Stimulated activated CD4-positive, alpha-beta T cell treated with anti-CD3 and anti-CD28 coated beads, TNF-alpha, amount 100 ng/mL, for 1 hour (primary cell): ENCODE measurements at places on chromosomes 16 and 17.

DNA sequence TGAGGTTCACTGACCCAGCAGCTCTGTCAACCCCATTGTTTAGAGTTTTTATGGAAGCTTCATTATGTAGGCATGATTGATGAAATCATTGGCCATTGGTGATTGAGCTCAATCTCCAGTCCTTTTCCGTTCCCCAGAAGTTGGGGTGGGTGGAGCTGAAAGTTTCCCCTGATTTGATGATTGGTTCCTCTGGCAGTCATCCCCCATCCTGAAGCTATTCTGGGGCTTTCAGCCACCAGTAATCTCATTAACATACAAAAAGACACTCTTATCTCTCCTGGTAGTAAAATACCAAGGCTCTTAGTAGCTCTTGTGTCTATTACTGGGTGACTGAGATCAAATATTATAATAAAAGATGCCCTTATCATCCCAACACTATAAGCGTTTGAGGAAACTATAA, 67.1 kb downstream of the TANC2 start:
- no peak for DNase-seq

DNA sequence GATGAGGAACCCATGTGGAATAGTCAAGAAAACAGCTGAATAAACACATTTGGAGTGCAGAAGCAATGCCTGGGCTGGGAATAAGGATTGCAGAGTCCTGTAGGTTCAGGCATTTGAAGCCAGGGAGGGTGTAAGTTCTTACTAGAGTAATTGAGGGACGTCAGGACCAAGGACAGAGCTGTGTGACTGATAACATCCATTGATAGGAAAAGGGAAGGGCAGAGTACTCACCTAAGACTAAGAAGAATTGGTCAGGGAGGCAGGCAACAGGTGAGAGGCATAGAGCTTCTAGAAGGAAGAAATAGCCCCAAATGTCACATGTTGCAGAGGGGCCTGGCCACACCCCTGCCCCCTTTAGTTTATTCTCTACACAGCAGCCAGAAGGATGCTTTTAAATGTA, 79.8 kb upstream of the TMEM132E start:
- DNase-seq: no peak

DNA sequence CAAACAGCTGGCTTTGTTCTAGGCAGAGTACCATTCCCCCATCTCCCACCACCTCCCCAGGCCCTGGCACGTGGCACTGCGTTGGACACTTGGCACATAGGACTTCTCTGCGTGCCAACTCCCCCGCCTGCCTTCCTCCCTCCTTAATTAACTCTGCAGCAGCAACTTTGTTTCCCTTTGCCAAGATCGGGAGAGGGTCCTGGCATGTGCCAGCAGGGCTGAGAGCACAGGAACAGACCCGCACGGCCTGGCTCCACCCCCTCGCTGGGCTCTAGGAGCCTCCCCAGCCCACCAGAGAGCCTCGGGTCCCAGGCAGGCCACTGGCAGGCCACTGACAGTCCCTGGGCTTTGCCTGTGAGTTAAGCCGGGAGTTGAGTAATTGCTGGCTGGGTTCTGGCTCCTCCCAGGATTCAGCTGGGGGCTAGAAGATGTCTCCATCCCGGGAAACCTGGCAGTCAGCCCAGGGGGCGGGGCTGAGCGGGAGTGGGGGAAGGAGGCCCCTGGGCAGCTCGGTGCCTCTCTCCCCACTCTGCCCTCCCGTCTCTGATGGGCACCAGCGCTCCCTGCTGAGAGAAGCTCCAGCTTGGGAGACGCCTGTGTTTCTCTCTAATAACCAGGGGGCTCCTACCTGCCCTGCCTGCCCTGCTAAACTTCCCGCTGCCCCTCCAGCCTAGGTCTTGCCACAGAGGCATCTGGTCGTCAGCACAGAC, 224.0 kb upstream of the TNRC6C start:
- DNase-seq: no peak

GRCh38 chr16:56800355-56800754, 64.7 kb upstream of the SLC12A3 start:
- DNase-seq: no peak

DNA sequence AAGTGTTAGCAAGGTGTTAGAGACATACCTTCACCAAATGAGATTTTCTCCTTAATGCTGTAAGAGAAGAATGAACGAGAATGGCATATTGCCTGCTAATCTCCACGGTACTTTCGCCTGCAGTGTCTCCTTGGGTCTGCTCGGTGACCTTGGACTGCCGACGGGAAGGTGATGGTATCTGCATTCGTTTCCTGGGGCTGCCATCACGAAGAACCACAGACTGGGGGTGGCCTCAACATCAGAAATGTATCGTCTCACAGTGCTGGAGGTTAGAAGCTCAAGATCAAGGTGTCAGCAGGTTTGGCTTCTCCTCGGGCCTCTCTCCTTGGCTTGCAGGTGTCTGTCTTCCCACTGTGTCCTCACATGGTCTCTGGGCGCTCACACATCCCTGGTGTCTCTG, 86.3 kb upstream of the TNRC6C start:
- DNase-seq: no peak

DNA sequence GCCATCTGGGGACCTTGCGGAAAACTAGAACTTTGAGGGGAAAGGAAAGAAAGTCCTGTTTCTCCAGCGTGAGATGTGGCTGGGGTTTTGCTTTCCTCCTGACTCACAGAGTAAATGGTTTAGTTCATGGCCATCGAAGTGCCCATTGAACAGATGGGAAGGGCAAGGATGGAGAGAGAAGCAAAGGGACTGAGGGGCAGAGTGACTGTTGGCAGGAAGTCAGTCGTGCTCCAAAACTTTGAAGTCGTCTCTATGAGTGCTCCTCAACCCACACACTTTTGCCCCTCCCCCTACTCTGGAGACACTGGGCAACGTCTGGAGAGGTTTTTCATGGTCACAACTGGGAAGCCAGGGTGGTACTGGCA, 476.9 kb downstream of the SLC39A11 start:
- no peak for DNase-seq

DNA sequence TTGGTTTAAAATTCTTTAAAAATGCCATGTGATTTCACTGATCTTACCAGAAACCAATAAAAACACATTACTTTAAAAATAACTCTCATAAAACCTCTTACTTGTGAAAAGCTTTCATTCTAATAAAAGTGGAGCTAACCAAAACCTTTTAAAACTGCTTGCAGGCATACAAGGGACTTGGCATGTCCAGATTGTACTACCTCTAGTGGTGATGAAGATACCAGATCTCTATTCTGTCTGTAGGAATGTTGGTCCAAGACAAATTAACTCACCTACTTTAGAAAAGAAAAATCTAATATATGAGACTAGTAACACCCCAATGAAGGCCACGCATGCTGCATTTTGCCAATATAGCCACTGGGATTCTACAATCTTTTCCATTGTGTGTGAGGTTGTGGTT, 151.0 kb upstream of the SALL1 start:
- no peak for DNase-seq
